ENCODE measurements at places on chromosomes 2 and 18.
A peak's percentile ranks its signal among the peaks of the same experiment; 100 is the strongest.

- DNase-seq = no peak
Observed at GRCh38 chr18:74528478-74528877, 5.8 kb upstream of the CNDP1 start.

GRCh38 chr2:102051692-102052277 is 60.0 kb downstream of the IL1R2 start:
- DNase-seq = no peak

GRCh38 chr2:145020694-145021093 is 500.8 kb upstream of the ZEB2 start:
- no peak for DNase-seq

DNA sequence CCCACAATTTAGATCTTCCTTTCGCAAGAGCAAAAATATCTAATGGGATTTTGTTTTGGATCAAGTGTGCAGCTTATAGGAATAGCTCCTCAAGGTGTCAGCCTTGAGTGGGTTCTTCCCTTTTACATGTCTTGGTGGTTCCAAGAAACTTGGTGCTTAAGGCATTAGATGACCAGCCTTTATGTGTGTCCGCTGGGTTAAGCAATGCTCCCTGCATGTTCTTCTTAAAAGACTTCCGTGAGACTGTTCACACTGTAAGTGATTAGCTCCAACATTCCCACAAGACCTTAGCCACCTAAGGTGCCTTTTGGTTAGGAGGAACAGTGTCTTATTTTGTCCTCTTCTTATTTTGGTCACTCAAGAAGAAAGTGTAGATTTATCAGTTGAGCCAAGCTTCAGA is 44.3 kb upstream of the GPR39 start:
- no peak for DNase-seq

- no peak for DNase-seq
Observed at GRCh38 chr2:19559596-19560240, 201.3 kb upstream of the OSR1 start.

- DNase-seq = no peak
Observed at GRCh38 chr2:199404841-199405240, 52.9 kb downstream of the SATB2 start.

GRCh38 chr2:231571661-231572191 is 20.9 kb upstream of the TEX44 start:
- no peak for DNase-seq

- no peak for DNase-seq
Observed at GRCh38 chr18:44957461-44957860, 276.8 kb downstream of the SETBP1 start.

- DNase-seq = no peak
Observed at GRCh38 chr2:2575870-2576386, 244.9 kb upstream of the MYT1L start.

DNA sequence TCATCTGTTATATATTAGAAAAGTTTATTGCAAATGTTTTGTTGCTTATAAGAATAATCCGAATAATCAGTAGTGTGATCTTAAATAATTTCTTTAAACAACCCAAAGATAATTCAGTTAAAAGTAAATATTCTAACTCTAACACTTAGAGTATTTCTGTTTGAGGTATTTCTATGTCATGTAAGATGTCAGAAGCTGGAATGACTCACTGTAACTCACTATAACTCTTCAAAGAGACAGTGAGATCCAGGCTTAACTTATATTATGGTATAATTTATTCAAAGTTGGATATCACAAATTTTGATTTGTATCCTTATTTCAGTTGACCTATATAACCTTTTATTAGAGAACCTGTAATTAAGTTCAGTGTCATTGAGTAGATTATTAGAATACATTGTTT is 6.9 kb downstream of the MBD5 start:
- DNase-seq = no peak

GRCh38 chr18:62446511-62446910 is 76.3 kb upstream of the ZCCHC2 start:
- DNase-seq = no peak

DNA sequence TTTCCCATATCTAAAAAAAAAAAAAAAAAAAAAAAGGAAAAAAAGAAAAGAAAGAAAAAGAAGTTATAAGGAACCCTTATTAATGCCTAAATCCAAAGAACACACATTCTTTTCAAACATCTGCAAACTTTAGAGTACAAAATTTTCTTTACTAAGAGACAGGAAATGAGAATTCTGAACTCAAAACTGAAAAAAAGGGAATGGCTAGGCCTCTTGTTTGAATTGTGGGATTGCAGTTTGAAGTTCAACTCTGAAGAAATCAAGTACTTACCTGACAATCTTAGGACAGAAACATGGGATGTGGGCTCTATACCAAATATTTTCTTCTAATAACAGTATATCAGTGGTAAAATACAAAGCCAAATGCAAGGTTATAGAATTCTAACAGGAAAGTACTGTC is 118.1 kb upstream of the ITGB6 start:
- no peak for DNase-seq

- DNase-seq = no peak
Observed at GRCh38 chr2:8974016-8974415, 29.5 kb downstream of the MBOAT2 start.

DNA sequence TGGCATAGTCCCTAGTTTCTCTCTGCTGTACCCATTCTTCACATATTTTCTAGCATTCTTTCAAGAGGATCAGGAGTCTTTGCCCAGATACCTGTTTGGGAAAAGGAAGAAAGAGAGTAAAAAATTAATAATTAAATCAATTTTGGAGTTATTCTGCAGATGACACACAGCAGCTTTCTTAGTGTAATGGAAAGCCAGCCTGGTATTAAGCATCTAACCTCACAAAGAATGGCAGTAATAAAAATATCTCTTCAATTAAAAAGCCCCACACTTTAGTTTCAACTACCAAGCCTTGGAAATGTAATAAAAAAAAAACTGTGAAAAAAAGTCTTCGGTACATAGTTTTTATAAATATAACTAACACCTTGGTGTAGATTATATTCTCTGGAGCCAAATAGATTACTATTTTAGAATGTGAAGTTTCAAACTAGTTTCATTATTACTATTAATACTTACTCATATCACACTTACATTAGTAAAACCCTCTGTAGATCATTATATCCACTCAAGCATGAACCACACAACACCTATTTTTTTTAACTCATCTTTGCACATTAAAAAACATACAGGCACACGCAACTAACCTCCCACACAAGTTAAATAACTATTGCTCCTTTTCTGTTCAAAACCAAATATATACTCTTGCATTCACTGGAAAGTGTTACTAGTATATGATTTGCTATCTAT is 90.9 kb downstream of the GPD2 start:
- DNase-seq = no peak

- DNase-seq = no peak
Observed at GRCh38 chr2:73217826-73218225, 3.8 kb downstream of the SMYD5 start.

DNA sequence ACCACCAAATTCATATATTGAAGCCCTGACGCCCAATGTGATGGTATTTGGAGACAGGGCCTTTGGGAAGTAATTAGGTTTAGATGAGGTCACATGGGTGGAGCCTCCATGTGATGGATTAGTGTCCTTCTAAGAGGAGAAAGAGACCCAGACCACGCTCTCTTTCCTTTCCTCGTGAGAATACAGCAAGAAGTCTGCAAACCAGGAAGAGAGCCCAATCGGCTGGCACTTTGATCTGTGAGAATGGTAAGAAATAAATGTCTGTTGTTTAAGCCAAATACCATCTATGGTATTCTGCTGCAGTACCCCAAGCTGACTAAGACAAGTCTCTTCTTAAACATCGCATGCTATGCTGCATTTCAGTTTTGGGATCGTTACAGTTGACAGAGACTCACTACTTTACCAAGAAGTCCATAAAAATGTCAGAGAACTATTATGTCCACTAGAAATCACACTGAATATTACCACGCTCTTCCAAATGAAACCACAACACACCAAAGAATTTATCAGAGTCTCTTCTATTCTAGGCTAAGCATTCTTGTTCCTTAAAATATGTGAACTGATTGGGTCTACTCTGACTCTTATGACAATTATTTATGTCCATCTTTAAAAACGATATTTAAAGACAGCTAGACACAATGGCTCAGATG is 48.5 kb downstream of the LPIN2 start:
- no peak for DNase-seq

GRCh38 chr2:84970868-84971509 is at the start of gene KCMF1:
TSS of gene KCMF1 (plus strand) at chr2:84971161. CDS start at chr2:84971452, 291 bp downstream.
- peak; percentile 93 for DNase-seq

GRCh38 chr2:150627526-150627925 is 140.1 kb upstream of the RND3 start:
- no peak for DNase-seq

DNA sequence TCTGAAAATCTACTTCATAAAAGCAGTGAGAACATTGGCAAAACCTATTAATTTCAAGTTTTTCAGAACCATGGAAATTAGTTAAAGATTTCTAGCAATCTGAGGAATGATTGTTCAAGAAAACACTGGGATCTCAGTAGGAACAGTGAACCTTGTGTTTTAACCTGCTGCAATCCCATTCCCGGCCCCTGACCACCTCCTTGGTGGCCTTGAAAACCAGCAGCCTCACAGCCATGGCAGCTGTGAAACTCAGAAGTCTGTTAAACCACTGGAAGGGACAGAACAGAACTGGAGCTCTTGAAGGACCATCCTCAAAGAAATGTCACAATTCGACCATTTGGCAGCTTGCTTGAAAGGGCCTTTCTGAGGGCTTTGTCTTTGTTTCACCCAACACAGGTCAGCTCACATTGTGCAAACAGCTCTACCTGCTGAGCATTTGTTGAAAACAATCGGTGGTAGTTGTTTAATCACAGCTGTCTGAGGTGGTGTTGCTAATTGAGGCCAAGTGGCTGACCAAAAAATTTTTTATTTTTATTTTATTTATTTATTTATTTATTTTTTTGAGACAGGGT is 25.8 kb downstream of the NEDD4L start:
- DNase-seq = no peak

DNA sequence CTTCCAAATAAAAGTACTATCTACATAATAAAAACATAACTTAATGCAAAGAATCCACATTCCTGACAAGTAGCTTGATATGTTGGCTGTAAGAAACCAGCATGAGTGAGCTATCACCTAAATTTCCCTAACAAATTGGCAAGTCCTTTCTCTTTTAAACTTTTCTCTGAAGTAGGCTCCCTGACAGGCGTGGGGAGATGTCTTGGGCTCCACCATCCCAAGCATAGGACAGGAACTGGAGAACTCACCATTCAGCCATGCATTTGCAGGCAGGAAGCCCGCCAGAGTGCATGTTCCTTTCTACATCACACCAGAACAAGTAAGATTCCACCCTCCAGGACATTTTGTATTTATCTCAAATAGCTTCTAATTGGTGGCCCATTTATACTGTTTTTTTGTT is 921.9 kb upstream of the CELF4 start:
- no peak for DNase-seq

- no peak for DNase-seq
Observed at GRCh38 chr2:211204456-211204855, 648.1 kb downstream of the CPS1 start.

GRCh38 chr2:150417278-150417677 is 70.2 kb downstream of the RND3 start:
- DNase-seq = no peak

DNA sequence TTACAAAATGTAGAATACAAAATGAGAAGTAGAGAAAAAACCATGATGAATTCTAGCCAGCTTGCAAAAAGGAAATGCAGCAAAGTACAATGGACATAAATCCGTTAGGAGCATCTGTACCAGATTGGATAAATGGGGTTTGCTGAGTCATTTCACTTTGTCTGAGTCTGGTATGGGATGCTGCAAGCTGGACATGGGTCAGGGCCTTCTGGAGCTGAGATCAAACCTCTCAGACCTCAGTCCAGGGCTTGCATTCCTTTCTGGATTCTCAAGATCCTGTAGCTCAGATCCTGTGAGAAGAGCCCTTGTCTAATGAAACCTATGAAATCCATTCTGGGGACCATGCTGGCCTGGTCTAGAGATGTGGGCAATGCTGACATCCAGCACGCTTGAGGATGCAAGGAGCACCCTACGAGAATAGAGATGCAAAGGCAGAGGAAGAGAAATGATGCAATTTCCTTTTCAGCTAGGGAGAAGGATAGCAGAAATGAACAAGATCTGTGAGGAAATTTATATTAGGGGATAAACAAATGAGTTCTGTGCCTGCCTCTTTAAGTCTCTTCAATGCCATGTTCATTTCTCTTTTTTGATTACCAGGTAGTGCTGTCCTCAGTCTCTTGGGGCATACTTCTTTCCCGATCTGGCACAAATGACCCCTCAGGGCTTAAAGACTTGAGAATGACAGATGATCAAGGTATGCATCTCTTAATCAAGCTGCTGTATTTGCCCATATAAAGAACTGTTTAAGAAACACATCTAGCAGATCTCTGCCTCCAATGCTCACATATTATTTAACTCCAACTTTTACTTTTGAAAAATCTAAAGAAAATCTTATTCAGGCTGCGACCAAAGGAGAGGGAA is 230.4 kb downstream of the MEIS1 start:
- DNase-seq = no peak

DNA sequence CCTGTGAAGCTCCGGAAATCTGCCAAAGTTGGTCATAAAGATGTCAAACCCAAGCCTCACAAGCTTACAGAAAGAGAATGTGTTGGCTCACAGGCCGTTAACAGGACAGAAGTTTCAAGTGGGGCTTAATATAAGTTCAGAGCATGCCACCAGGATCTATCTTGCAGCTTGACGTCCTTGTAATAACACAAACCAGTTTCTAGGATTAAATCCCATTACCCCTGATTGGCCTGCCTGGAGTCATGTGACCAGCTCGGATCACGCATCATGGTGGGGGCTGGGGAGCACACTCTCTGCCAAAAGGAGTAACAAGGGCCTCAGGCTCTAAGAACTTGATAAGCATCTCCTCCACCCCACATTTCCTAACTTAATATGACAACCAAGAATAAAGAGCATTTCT is 38.9 kb upstream of the SCG2 start:
- DNase-seq = peak; percentile 14

DNA sequence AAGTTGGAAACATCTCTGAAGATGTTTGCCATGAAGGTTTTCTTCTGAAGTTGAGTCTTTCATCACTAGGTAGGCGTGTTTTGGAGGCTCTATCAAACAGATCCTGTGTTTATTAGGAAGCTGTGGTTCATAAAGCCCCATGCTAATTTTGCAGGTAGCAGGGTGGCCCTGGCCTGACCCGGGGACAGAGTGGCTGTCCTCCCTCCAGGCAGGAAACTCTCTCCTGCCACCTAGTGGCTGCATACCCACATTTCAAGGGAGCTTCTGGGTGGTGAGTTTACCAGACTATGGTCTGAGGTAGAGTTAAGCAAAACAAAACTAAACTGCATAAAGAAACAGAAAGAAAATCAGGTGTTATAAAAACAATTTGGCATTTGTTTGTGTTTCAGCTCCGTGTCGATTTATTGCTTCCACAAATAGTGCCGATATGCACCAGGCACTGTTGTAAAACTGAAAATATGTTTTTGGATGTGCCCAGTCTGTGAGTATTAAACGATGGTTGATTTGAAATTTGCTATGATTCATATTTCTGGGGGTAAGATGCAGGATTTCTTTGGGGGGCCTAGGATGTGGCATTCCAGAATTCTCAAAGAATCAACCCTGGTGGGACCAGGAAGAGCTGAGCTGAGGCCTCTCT is 26.0 kb upstream of the IL37 start:
- DNase-seq = peak; percentile 50

GRCh38 chr18:54173980-54174630 is 50.4 kb downstream of the MBD2 start:
- DNase-seq = no peak
